Activated CD4-positive, alpha-beta T cell treated with anti-CD3 and anti-CD28 coated beads for 24 hours (primary cell): ENCODE measurements at places on chromosomes 6 and 20.

- no peak for DNase-seq
Observed at GRCh38 chr6:138849791-138850190, 53.9 kb downstream of the ECT2L start.

DNA sequence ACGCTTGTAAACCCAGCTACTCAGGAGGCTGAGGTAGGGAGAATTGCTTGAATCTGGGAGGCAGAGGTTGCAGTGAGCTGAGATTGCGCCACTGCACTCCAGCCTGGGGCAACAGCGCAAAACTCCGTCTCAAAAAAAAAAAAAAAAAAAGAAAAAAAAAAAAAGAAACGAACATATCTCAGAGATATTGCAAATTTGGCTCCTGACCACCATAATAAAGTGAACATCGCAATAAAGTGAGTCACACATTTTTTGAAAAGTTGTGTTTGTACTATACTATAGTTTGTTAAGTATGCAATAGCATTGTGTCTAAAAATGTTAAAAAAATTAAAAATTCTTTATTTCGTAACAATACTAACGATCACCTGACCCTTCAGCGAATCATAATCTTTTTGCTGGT lies 13.3 kb downstream of the RSPH9 start:
- no peak for DNase-seq

DNA sequence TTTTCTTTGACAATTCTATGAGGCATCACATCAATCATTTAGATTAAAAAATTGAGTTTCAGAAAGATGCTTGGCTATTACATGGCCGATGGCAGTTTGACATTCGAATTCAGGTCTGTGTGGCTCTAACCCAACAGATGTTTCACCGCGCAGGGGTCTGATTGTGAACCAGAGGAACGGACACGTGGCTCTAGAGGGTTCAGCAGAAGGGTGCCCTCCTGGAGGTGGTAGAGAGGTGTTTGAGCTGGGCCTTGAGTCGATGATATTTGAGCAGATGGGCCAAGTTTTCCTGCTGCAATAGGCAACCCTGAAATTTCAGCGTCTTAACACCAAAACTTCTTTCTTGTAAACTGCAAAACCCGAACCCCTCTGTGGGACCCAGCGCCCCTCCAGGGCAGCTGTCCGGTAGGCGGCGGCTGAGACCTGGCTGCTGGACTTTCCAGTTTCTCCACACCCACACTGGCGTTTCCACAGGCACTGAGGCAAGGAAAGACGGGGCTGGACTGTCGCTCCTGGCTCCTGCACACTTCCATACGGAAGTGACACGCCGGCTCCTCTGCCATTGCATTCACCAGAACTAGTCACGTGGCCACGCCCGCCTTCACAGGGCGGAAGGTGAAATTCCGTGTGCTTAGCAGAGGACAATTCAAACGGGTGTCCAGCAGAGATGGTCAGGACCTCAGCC lies 11.3 kb upstream of the AFDN start:
- DNase-seq = no peak

GRCh38 chr6:21135484-21136013 lies 458.0 kb upstream of the SOX4 start:
- no peak for DNase-seq

DNA sequence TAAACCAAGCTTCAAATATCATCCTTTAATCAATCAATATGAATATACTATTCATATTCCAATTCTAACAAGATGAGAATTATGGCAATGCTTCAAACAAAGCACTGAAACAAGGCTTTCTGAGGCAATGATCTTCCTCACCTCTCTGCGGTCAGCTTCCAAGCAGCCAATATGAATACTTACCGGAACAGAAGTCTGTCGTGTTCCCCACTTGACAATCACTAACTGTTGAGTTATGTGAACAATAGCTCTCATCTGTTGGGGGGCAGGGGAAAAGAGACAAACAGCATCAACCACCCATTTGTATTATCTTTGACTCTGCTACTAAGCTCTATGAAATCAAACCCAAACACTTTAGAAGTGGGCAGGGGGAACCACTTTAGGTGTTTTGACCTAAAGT lies 4.5 kb downstream of the CD164 start:
- no peak for DNase-seq

- no peak for DNase-seq
Observed at GRCh38 chr6:71012866-71013469, 56.1 kb upstream of the B3GAT2 start.

- no peak for DNase-seq
Observed at GRCh38 chr6:151807513-151808370, at the start of gene ESR1. Gene ESR1 (plus strand): TSS chr6:151807682. CDS start chr6:151807913, 231 bp downstream.

DNA sequence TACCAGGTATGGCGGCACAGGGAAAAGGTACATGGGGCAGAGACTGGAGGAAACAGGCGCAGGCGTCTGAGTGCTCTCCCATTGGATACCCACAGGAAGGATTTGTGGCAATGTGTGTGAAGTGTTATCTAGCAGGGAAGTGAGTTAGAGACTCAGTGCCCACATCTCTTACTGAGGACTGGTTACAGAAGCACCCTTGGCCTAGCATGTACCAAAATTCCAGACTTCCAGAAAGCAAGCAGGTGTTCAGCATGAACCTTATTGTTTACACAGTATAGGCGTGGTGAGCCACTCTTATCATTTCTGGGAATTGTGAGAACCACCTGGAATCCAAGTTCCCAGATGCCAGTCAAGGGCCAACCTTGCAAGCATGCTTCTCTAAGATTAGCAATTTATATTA lies 14.2 kb downstream of the MANBAL start:
- DNase-seq = no peak

- no peak for DNase-seq
Observed at GRCh38 chr6:110430236-110430635, 14.9 kb upstream of the DDO start.

- DNase-seq = no peak
Observed at GRCh38 chr6:2730353-2731107, 20.2 kb downstream of the MYLK4 start.

GRCh38 chr20:8344631-8345030 lies 212.6 kb downstream of the PLCB1 start:
- DNase-seq = no peak

DNA sequence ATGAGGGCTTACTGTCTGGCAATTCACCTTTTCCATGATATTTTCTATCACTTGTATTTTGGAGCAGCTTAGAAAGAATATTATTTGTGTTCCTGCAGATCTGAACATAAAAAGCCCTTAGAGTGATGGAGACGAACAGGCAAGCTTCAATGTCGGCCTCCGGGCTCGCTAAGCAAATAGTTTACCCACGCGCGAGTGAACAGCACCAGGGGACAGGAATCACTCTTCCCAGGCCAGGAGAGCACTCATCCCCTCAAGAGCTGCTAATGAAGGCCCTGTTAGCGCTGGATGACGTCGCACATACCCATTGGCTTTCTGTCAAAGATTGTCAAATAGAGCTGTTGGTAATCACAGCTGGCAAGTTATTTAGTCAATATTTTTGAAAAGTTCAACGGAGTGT lies 395.7 kb downstream of the ZFAND3 start:
- no peak for DNase-seq

GRCh38 chr6:15430186-15430585 lies 184.3 kb downstream of the JARID2 start:
- no peak for DNase-seq
